ENCODE measurements at places on chromosomes 7 and 10.

DNA sequence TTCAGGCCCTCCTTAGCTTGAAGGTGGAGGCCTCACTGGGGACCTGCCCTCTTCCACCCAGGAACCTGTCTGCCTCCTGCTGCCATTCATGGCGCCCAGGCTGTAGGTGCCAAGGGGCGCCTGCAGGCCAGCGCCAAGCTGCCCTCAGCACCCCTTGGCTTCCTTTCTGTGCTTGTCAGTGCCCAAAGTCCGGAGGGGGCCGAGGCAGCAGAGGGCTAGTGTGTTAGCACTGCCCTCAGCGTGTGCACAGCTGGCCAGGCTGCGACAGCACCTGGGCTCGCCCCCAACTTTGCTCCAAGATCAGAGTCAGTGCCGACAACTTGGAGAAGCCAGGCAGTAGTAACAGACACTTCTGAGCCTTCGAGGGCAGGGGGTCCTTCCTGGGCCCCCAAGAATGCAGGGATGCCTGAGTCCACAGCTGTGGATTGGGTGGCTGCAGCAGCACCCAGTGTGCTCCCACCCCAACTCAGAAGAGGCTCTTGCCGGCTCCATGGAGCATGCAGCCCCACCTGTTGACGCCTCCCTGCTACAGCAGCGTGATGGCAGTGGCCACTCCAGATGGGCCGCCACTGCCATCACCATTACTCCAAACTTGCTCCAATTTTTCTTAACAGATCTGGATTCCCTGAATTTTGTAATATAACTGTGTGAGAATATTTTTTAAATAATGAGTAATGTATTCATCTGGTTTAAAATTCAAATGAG, 41.7 kb downstream of the CACUL1 start:
- no peak for DNase-seq

GRCh38 chr10:125868372-125868975, 12.6 kb downstream of the DHX32 start:
- DNase-seq = no peak

DNA sequence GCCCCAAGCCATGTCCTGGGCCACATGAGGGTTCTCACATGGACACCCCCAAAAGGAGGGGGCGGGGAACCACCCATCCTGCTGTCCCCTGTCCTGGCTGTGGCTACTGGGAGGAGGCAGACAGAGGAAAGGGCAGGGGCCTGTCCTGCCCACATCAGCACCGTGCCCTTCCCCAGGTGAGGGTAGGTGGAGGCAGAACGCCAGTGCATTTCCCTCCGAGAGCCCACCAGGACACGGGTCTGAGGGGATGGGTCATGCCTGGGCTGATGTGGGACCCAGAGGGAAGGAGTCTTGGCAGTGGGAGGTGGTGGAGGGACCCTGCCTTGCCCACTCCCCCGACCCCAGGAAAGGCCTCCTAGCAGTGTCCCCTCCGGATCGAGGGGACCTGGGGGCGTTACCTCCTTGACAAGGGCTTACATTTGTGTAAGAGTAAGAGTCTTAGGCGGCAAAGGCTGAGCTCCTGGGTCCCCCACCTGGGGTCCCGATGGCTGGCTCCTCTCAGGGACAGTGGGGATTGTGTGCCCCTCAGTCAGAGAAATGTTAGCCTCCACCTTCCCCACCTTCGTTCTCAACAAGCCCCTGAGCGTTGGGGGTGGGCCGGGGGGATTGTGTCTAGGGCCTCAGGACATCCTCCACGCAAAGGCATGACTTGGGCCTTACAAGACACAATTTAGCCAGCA, 6.1 kb downstream of the CRYGN start:
- DNase-seq = no peak

DNA sequence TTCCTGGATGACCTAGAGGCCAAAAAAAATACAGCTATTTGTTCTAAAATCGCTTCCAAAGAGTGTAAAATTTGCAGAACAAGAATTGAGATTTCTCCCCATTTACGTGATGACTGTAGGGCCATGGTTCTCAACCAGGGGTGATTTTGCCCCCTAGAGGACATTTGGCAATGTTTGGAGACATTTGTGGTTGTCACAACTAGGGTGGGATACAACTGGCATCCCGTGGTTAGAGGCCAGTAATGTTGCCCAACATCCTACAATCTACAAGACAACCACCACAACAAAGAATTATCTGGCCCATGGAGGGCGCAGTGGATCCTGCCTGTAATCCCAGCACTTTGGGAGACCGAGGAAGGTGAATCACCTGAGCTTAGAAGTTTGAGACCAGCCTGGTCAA, 22.8 kb upstream of the MALSU1 start:
- no peak for DNase-seq

All from NCI-H2081 treated with DMSO at 0.1 percent for 48 hours (cell line).